ENCODE measurements at places on chromosomes 3 and 15.

GRCh38 chr3:34929036-34929435 is 710.3 kb upstream of the ARPP21 start:
- no peak for DNase-seq

DNA sequence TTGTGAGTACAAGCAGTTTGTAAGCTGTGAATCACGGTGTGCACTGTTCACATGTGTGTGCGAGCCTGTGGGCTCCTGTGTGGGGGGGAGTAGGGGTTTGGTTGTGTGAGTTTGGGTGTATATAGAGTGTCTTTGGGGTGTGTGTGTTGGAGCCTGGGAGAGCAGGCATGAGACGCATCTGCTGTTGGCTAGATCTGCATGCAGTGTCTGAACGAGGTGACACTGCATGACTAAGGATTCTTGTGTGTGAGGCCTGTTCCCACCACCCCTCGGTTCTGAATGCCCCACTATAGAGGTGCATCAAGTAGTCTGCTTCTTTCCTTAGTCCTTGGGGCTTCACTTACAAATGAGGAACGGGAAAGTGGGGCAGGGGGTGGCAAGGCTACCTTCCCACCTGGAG is 68.4 kb downstream of the MAGEF1 start:
- no peak for DNase-seq

- DNase-seq = no peak
Measured at GRCh38 chr3:156389449-156389950, 165.4 kb downstream of the SSR3 start.

DNA sequence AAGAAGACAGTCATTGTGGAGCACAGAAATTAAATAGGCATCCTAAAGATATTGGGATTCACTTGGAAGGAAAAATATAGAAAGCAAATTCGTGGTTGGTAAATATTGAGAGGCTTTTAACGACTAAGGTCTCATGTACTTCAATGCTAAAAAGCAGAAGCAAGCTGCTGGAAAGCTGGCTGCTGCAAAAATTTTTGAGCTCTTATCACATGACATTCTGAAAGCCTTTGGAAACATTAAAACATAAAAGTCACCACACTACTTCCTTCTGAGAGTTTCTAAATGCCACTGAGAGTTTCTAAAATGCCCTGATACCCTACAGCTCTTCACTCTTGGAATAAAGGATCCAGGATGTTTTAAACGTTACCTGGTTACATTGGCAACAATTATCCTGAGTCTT is 39.0 kb upstream of the CBLB start:
- peak; percentile 10 for DNase-seq

DNA sequence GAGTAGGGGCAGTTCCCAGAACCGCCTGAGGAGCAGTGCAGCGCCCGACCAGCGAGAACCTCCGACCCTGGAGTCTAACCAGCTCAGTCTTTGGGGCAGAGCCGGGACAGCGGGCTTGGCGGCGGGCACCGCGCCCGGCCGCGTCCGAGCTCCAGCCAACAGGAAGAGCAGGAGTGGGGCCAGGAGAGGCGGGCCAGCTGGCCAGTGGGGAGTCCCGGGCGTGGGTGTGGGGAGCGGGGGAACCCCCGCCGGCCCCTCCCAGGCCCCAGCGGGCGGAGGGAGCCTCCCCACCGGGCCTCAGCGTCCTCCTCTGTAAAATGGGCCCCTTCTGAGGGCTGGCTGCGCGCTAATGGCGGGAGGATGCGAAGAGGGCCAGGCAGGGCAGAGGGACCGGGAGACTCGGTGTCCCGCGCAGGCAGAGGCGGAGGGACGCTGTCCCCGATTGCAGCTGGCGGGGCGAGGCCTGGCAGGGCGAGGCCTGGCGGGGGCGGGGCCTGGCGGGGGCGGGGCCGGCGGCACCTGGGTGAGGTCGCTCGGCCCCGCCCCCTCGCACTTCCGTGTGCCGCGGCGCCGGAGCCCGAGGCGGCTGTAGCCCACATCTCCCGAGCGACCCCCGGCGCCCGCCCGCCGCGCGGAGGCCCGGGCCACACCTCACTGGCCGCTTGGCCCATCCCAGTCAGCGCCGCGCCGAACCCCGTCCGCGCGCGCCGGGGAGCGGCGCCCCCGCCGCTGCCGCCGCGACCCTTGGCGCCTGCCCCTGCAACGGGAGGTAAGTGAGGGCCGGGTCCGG is at the start of gene PRKCD:
Gene PRKCD (plus strand): TSS at position 550 of the 790 bp plus-strand sequence. CDS start 17,214 bp downstream, outside the sequence.
- DNase-seq = peak; percentile 96

- DNase-seq = no peak
Measured at GRCh38 chr3:30962084-30962483, 67.6 kb upstream of the GADL1 start.

DNA sequence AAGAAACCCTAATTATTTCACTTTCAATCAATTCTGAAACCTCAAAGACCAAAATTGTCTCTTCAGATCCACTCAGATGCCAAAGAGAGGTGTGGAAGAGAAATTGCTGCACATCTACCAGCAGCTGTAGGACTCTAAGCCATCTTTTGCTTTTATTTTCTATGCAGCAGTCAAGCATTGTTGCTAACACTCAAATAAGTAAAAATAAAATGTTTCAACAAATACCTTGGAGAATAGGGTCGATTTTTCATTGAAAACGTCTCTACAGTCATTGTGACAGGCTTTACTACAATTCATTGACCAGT is 66.4 kb upstream of the CFAP20DC start:
- no peak for DNase-seq

DNA sequence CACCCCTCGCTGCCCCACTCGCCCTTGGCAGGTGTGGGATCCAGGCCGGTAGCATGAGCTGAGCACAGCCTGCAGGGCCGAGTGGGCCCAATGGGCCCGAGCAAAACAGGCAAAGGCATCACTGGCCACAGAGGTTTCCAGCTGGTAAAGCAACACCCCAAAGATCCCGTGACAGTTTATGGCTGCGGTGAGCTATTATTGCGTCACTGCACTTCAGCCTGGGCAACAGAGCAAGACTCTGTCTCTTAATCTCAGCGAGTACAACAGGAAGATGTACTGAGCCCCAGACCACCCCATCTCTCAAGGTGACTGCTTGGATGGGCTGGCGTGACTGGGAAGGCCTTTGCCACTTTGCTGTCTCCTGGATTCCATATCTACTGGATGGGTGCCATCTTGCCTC is 4.3 kb downstream of the JMJD7 start:
- DNase-seq = no peak

DNA sequence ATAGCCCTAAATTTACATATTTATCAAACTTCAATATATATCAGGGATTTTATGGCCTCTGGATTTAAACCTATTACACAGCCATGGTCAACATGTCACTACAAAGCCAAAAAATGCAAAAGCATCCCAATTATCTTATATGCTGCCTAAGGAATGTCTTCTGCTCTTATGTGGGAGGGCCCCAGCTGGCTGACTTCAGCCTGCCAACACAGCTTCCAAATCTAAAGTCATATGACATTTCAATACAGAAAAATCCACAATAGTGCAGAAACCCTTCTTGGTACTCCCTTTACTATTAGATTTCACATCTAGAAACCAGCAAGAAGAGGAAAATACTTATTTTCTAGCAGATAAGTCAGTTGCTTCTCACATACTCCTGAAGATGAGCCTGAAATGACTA is 6.4 kb downstream of the PFN2 start:
- DNase-seq = no peak

GRCh38 chr3:139519998-139520737 is 19.4 kb downstream of the RBP1 start:
- peak; percentile 55 for DNase-seq

- DNase-seq = no peak
Measured at GRCh38 chr3:124584245-124584551, 146.1 kb upstream of the UMPS start.

DNA sequence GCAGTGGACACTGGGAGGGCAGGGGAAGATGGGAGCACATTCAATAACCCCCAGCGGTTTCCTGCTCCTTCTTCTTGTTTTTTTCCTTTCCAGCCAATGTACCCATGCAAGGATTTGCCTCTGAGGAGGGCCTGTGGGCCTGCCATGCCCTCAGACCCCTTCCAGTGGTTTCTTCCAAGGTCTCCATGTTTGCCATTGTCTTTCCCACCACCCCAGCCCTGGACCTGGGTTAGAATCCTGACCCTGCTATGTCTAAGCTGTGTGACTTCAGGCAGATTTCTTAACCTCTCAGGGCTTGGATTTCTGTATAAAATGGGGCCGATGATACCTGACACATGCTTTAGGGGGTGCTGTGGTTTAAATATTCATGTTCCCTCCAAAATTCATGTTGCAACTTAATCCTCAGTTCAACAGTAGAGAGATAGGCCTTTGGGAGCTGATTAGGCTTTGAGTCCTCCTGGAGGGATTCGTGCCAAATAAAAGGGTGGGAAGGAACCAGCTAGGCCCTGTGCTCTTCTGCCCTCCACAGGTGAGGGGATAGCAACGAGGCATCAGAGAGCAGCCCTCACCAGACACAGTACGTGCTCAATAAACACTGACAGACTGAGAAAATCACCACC is 46.3 kb upstream of the FLNB start:
- no peak for DNase-seq

DNA sequence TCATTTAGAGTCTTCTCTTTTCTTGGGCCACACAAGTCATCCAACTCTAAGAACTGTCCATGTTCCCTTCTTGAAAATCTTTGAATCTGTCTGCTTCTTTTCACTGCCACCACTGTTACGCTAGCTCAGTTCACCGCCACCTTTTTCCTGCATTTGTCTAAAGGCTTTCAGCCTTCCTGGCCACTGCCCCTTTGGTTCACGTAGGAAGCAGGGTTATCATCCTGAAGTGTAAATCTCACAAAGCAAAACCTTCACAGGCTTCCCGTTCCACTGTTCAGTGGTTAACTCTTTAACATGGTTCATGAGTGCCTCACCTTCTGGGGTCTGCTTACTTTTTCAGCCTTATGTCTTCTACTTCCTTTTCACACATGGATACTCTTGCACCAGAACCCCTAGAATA is 26.3 kb upstream of the CCDC39 start:
- no peak for DNase-seq

DNA sequence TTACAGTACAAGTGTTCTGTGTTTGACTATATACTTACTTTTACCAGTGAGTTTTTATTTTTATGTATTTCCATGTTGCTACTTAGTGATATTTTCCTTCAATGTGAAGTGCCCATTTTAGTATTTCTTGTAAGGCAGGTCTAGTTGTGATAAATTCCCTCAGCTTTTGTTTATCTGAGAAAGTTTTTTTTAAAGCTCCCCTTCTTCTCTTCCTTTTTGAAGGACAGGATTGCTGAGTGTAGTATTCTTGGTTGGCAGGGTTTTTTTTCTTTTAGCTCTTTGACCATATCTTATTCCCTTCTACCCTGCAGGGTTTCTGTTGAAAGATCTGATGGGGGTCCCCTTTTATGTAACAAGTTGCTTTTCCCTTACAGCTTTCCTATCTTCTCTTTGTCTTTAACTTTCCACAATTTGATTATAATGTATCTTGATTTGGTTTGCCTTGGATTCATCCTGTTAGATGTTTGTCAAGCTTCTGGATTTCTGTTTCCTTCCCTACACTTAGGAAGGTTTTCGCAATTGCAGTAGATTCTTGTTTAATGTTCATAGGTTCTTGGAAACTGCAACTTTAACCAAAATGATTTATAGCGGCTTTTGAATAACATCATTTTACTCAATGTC is 7.9 kb downstream of the PLAAT1 start:
- no peak for DNase-seq

DNA sequence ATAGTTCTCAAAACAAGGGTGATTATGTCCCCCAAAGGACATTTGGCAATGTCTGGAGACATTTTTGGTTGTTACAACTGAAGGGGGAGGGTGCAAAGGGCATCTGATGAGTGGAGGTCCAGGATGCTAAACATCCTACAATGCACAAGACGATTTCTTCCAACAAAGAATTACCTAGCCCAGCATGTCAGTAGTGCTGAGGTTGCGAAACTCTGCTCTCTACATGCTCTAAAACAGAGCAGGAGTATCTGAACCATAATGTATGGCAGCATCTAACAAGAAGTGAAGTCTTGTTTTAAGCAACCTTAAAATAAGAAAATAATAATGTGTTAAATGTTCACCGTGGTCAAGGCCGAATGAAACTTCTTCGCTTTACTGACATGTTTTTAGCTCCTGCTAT is 7.0 kb downstream of the GYG1 start:
- DNase-seq = no peak

DNA sequence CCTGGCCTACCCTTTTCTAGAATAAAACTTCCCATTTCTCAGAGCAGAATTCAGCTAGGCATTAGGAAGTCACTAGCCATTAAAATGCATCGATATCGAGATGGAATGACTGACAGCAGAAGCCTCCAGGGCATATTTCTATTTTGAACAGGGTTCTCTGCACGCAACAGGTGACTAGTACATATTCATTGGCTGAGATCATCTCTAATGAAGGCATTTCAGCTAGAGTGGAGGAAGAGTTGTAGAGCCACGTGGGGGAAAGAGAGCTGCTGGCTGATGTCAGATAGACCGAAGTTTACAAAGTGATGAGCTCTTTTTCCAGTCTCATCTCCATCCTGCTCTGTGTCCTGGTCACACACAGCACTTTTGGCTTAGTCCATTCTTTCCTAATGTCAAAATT is 7.5 kb downstream of the TMEM40 start:
- no peak for DNase-seq

GRCh38 chr3:111311709-111312235 is 230.2 kb upstream of the CD96 start:
- no peak for DNase-seq

DNA sequence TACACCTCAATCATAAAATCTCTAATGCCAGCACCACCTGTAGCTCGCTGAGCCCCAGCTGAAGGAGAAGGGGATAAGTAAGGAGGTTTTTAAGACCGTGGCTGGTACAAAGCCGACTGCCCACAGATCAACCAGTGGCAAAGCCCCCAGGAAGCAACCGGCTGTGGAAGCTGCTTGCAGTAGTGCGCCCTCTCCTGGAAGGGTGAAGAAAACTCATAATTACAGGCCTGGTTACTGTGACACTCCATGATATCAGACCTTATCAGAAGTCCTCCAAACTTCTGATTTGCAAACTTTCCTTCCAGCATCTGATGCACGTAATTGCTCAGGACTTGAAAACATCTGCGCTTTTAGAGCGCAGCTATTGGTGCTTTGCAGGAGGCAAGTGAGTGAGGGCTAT is 63.1 kb upstream of the MCTP2 start:
- peak; percentile 21 for DNase-seq

DNA sequence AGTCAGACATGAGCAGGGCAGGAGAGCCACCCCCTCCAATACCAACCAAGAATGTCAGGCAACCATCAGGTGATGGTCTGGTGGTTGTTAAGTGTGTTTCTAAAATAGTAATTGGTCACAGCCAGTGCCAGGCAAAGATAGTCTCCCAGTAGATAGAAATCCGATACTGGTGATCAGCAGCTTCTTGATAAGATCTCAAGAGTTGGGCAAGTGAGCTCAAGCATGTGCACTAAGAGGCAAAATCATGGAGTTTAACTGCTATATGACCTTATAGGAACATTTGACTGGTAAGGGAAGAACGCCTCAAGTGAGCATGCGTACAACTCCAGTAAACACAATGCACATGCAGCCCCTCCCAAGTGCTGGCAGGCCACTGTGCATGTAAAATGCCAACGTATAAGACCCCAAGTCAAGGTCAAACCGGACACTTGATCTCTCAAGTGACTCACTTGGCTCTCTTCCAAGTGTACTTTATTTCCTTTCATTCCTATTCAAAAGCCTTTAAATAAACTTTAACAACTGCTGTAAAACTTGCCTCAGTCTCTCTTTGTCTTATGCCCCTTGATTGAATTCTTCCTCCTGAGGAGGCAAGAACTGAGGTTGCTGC is 36.0 kb upstream of the CBLB start:
- no peak for DNase-seq

GRCh38 chr3:115590873-115591272 is 32.4 kb upstream of the GAP43 start:
- no peak for DNase-seq

- DNase-seq = no peak
Measured at GRCh38 chr3:160697637-160698380, 20.8 kb downstream of the ARL14 start.

- no peak for DNase-seq
Measured at GRCh38 chr3:2921452-2921851, 188.7 kb downstream of the IL5RA start.
